ENCODE measurements at places on chromosomes 4 and X. TPM values are rescaled to one million over a fixed set of nuclear protein-coding genes. Genes with fewer than 3 reads are reported as not detected.
A peak's percentile ranks its signal among the peaks of the same experiment; 100 is the strongest.

GRCh38 chr4:112381996-112382692 lies 85.0 kb downstream of the ALPK1 start:
- no peak for DNase-seq

DNA sequence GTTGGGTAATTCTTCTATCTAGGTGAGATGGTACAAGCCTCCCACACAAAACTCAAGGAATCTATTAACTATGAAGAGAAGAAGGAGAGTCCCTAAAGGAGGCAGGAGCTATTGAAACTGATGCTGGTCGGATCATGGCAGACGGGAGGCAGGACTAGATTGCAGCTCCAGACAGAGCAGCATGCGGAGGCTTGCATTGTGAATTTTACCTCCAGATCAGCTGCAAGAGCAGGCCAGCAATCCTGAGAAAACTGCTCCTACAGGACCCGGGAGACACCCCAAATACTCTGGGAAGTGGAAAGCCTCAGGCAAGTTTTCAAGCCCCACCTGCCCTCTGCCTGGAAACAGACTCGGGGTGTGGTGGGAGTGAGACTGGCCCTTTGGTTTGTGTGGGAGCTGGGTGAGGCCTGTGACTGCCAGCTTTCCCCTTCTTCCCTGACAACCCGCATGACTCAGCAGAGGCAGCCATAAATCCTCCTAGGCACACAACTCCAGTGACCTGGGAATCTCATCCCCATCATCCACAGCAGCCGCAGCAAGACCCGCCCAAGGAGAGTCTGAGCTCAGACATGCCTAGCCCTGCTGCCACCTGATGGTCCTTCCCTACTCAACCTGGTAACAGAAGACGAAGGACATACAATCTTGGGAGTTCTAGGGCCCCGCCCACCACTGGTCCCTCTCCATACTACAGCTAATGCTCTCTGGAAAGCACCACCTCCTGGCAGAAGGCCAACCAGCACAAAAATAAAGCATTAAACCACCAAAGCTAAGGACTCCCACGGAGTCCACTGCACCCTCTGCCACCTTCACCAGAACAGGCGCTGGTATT lies 30.9 kb downstream of the GATB start:
- peak; percentile 74 for DNase-seq

- DNase-seq, result peak; percentile 28
Measured at GRCh38 chr4:6955261-6955911, 45.8 kb downstream of the TBC1D14 start.

GRCh38 chr4:124278477-124278876 lies 434.1 kb downstream of the ANKRD50 start:
- no peak for DNase-seq

DNA sequence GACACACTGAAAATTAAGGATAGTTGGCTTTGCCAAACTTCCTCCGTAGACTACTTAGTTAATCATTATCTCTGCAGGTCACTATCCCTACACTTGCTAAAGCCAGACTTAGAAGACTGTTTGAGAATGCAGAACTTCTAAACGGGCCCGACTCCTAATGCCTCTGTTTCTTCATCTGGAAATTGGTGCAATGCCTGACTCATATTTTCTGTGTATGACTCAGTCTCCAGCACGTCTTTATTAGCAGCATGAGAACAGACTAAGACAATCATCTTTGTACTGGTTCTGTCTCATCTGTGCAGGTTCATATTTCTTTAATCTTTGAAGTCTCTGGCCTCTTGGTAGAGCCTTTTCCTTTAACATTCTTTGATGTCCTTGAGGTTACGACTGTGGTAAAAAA lies 411.9 kb upstream of the ACTRT1 start:
- DNase-seq, result no peak

DNA sequence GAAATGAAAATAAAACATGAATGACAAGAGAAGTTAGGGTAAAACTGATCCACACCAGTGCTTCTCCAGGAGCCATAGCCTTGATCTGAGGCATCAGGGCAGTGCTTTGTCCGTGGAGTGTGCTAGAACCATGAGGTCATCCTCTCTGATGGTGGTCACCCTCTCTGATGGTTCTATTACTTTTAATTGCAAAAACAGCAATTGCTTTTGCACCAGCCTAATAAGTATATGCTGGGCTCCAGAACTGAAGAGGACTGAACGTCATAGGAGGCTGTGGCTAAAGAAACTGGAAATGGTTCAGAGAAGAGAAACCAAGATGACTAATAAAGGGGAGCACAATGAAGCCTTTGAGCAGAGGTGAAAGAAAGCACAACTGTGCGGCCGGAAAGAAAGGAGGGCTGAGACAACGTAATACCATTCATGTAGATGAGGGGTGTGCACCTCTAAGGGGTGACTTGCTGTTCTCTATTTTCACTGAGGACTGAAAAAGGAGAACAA lies 17.0 kb upstream of the TMEM154 start:
- DNase-seq, result no peak

DNA sequence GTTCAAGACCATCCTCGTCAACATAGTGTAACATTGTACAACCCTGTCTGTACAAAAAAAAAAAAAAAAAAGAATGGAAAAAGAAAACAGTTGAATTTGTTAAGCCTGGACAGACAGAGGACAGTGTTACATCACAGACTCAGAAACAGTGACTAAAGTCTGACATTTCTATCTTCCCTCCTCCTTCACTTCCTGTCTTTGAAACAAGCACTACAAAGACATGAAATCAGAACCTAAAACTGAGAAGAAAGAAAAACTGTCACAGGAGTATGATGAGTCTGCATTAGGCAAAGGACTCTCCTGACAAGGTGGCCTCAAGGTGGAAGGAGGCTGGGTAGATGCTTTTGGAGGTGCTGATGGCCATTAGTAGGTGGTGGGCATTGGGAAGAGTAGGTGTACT lies 126.7 kb downstream of the RBM47 start:
- DNase-seq, result no peak

GRCh38 chr4:98506462-98507132 lies 151.8 kb downstream of the TSPAN5 start:
- DNase-seq, result no peak

DNA sequence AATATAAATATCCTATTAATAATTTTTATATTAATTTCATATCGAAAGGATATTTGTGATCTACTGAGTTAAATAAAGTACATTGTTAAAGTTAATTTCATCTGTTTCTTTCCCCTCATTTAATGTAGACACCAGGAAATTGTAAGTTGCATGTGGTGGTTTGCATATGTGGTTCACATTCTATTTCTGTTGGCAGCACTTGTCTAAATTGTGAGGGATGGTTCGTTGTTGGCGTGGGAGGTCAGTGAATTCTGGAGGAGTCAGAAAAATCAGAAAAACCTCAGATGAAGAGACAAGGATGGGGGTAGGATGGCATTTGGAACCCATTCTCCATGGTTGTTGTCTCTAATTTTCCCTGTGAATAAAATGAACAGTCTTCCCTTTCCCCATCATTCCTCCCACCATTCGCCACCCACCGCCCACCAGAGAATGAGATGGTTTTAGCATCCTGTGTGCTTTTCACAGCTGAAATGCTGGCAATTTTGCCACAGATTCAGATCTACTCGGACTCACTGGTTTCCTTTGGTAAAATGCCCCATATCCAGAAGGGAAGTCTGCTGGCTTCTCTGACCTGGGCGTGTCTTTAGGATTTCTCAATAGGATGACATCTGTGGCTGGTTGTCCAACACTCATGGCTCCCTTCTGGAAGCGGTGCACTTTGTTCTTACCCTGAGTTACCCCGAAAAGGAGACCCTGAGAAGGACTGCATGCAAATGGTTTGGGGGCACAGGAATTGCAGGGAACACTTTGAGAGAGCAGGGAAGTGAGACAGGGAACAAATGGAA lies 52.3 kb downstream of the LGI2 start:
- no peak for DNase-seq

- no peak for DNase-seq
Measured at GRCh38 chr4:100174985-100175383, 15.3 kb downstream of the DDIT4L start.

- DNase-seq, result no peak
Measured at GRCh38 chr4:142551517-142552305, 294.4 kb downstream of the INPP4B start.

DNA sequence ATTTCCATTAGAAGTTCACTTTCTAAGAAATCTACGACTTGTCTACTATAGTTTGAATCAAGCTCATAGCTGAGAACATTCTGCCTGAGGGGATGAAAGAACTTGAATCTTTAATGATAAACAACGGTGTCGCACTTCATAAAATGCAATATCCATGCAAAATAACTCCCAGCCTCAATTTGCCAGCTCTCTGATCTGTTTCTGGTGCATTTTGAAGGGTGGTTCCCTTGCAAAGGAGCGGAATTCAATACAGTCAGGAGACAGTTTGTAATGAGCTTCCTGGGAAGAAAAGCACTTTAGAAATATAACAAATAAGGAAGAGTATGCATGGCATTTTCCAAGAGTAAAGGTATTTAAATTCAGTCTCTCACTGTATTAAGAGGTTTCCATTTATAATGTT lies 80.0 kb downstream of the PCYT1B start:
- no peak for DNase-seq

DNA sequence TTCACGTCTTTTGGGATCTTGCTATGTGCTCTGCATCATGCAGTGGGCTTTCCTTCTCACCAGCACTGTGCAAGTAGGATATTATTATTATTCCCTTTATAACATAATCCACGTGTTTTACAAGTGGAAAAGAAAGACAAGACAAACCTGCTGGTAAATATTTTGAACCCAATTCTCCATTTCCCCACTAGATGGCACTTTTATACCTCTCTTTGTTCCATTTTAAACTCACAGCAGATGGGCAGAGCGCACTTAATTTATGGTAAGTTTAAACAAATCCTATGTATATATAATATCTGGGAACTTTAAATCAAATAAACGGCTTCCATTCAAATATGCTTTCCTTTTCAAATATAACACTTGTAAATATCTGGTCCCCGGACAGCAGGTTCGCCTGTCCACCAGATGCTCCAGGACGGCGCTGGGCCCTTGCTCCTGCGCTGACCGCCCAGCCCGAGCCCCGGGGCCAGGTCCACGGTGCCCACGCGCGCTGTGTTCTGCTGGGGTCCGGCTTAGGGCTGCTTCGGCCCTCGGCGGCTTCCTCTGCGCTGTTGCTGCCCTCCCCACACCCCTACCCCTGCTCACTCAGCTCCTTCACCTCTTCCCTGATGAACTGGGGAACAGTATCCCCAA lies 31.1 kb downstream of the F11 start:
- no peak for DNase-seq

- peak; percentile 32 for DNase-seq
Measured at GRCh38 chrX:71118985-71119535, 664 bp downstream of the MED12 start.

DNA sequence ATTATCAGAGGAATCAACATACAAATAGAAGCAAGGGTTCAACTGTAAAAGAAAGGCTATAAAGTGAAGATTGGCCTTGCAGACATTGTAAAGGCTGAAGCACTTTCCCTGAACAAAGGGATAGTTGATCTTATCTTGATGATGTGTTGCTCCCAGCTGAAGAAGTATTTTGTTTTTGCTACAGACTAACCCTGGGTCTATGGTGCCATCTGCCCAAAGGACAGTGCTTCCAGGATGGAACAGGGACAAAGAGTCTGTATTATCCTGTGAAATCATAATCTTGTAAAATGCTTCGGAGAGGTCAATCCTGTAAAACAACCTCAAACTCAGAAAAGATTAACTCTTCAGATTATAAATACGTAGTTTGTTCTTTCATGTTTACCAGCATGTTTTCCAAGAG lies 251.7 kb upstream of the ANKRD50 start:
- no peak for DNase-seq

GRCh38 chr4:92249541-92249940 lies 54.2 kb upstream of the GRID2 start:
- DNase-seq, result no peak

- DNase-seq, result no peak
Measured at GRCh38 chrX:88603237-88603636, 143.8 kb upstream of the CPXCR1 start.

GRCh38 chr4:25092139-25092538 lies 61.4 kb upstream of the LGI2 start:
- no peak for DNase-seq

- no peak for DNase-seq
Measured at GRCh38 chrX:121165930-121166359, 118.5 kb downstream of the GLUD2 start.

DNA sequence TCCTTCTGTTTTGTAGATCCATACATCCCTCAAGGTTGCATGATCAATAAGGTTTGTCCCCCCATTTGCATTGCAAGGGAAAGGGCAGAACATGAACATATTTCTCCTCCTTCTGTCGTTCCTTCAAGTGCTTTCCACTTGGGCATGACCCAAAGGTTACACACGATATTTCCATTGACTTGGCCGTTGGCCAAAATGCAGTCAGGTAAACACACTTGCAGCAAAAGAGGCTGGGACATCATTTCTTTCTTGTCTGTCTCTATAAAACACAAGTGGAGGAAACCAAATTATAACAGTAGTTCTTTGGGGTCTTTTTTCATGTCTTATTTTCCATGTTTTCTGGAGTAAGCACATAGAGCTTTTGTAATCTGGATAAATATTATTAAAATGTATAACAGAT lies 156.1 kb downstream of the FRAS1 start:
- peak; percentile 29 for DNase-seq

- DNase-seq, result no peak
Measured at GRCh38 chr4:118335774-118336173, 17.0 kb downstream of the PRSS12 start.

EXOC1L gene
- not detected for total RNA-seq

CDX4 gene
- not detected for total RNA-seq

FGFR3 gene
- total RNA-seq, result 52.9 TPM

TMPRSS11F gene
- total RNA-seq, result not detected

SLC49A3 gene
- total RNA-seq, result 8.4 TPM

SPRY1 gene
- total RNA-seq, result 34.2 TPM

ZNF630 gene
- 2.8 TPM for total RNA-seq

SAGE1 gene
- not detected for total RNA-seq

TNIP3 gene
- total RNA-seq, result 1.2 TPM

PRR32 gene
- not detected for total RNA-seq

Data from colonic mucosa (tissue), 4 donors.